ENCODE measurements at places on chromosomes 1 and 21. TPM values are rescaled to one million over a fixed set of nuclear protein-coding genes. Genes with fewer than 3 reads are reported as not detected.

Gene OR2T33
- not detected for total RNA-seq

Gene LCK
- total RNA-seq: 248 TPM

Gene LRRC53
- not detected for total RNA-seq

Gene SLC9C2
- total RNA-seq: not detected

DNA sequence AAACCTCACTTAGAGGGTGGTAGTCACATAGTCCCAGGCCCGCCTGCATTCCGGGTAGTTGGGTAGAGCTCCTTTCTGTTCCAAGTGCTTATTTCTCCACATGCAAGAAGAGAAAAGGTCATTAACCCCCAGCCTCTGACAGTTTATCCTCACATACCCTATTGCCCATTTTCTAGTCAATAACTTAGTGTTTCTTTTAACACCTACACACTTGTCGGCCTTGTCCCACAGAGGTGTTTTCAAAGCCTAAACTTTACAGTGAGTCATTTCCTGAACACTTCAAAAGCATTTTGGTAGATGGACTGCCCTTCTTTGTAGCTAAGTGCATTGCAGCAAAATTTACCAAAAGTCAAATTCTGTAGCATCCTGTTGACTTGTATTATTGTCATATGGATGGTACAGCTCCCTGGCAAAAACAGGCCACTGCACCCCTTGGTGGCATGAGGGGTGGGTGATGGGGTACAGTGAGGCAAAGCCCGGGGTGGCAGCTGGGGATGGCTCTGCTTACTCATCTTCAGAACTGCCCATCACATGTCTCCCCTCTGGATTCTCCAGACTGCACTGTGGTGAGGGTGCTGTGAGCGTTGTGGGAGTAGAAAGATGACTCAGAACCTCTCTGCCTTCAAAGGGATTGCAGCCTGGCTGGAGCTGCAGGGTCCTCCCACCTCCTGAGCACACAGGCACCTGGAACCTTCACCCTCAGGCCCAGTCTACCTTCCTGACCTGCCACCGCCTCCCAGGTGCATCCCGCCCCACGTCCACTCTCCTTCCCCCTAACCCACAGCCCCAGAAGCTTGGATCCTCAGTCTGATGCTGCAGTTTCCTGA lies 45.8 kb upstream of the DMRTB1 start:
- H3K4me3 ChIP-seq: peak overlapping the region; percentile 80
- H3K4me1 ChIP-seq: peaks cover 71% of the 10 kb centered on the region
- no peaks in the 10 kb centered on the region for H3K27me3 ChIP-seq
- peak overlapping the region; percentile 96 for H3K27ac ChIP-seq

DNA sequence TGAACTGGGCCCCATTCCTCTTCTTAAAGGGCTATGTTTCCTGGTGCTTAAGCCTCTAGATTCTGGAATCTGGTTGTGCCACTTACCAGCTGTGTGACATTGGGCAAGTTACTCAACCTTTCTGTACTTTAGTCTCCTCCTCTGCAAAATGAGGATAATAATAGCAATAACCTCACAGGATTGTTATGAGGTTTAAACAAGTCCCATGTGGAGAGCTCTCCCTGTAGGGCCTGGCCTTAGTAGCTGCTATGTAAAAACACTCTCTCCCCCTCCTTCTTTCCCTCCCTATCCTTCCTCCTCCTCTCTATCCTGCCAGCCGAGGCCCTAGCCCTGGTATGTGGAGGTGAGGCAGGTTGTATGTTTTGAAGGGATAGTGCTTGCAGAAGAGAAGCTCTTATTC lies 8.2 kb upstream of the PEAR1 start:
- H3K4me3 ChIP-seq: no peak overlapping the region
- peaks cover 11% of the 10 kb centered on the region for H3K27me3 ChIP-seq
- peaks cover 9% of the 10 kb centered on the region for H3K4me1 ChIP-seq
- DNase-seq: no peak

DNA sequence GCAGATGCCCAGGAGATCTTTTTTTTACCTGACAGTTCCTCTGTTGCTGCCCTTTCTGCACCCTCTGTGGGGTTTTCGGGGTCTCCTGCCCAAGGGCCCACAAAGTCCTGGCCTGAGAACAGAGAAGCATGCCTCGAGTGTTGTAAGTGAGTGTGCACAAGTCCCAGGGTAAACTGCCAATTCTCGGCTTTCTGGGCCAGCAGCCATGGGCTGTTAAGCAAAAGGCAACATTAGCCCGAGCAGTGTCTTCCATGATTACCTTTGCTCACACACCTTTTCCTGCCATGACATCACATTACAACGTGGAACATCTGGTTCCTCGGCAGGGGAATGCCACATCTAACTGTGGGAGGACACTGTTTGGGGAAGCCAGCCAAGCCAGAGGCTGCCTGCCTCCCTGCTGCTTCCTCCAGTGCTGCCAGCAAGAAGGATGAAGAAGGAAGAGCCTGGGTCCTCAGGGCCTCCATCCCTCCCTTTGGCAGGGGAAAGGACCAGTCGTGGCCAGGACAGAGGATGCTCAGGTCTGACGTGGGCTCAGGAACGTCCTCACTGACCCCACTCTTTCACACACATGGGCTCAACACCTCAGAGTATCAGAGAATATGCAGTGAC lies 485.9 kb downstream of the OMA1 start:
- no peaks in the 10 kb centered on the region for H3K36me3 ChIP-seq
- H3K27me3 ChIP-seq: no peaks in the 10 kb centered on the region
- H3K27ac ChIP-seq: no peak overlapping the region
- no peaks in the 10 kb centered on the region for H3K4me1 ChIP-seq
- no peak for DNase-seq

DNA sequence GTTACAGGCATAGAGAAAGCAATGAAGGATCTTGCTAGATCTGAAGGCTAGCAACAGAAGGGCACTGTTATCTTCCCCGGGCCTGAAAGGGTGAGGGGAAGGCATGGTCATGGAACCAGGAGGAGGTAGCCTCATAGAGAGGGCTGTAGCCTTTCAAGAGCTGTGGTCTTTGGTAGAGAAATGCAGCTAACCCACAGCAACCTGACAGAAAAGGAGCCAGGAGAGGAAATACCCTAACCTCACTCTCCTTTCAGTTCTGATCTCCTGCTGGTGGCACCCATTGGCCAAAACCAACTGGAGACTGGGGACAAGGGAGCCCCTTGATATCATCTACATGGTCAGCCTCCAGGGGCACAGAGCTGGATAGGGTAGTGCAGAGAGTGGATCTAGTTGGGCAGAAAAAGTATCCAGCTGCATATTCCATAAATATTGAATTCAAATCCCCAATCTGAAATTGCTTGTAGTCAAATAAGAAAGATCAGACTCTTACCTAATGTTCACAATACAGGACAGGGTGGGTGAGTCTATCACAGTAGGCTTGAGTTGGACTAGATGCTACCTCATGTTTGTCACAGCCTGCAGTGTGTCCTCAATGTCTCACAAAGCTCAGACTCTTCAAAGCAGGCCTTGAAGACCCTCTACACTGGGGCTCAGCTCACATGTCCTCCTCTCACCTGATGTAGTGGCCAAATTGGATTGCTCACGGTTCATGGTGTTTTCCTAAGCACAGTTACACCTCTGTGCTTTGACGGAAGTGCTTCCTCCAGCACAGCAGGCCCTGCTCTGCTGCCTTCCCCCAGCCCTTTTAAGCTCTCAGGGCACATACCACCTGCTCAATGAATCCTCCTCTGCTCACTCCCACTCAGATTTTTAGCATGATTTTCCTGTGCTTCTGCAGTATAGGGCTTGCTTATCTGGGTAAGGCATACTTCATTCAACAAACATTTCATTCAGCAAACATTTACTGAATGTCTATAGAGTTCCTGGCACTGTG lies 74.1 kb upstream of the JUN start:
- H3K27ac ChIP-seq: peak overlapping the region; percentile 92
- DNase-seq: peak; percentile 81
- H3K4me3 ChIP-seq: peak overlapping the region; percentile 64
- H3K4me1 ChIP-seq: peaks cover 49% of the 10 kb centered on the region

- peak; percentile 94 for DNase-seq
- H3K27me3 ChIP-seq: peaks cover 32% of the 10 kb centered on the region
- no peaks in the 10 kb centered on the region for H3K36me3 ChIP-seq
- no peak overlapping the region for H3K27ac ChIP-seq
Measured at GRCh38 chr1:152052606-152053005, 15.8 kb upstream of the S100A11 start.

- H3K4me3 ChIP-seq: no peak within 1 kb of the TSS
- peaks cover 63% of the 10 kb centered on the region for H3K27me3 ChIP-seq
- no peak for DNase-seq
- no peaks in the 10 kb centered on the region for H3K36me3 ChIP-seq
- H3K27ac ChIP-seq: peak within 1 kb of the TSS; percentile 1
Measured at GRCh38 chr1:220786337-220787068, at the start of gene MTARC1. Gene MTARC1, plus strand, starts transcription at chr1:220786913. Its CDS starts 32 bp downstream, at chr1:220786945.

GRCh38 chr1:109314795-109315194 lies 8.0 kb upstream of the MYBPHL start:
- H3K4me3 ChIP-seq: no peak overlapping the region
- H3K27me3 ChIP-seq: peaks cover 10% of the 10 kb centered on the region
- no peaks in the 10 kb centered on the region for H3K36me3 ChIP-seq
- no peak for DNase-seq
- H3K4me1 ChIP-seq: no peaks in the 10 kb centered on the region

Measured in activated CD4-positive, alpha-beta T cell treated with anti-CD3 and anti-CD28 coated beads, Interleukin-2, amount 10 ng/mL, durations not matched to agents 24 days and 14 days (primary cell).